ENCODE measurements at places on chromosomes 11 and 22.

DNA sequence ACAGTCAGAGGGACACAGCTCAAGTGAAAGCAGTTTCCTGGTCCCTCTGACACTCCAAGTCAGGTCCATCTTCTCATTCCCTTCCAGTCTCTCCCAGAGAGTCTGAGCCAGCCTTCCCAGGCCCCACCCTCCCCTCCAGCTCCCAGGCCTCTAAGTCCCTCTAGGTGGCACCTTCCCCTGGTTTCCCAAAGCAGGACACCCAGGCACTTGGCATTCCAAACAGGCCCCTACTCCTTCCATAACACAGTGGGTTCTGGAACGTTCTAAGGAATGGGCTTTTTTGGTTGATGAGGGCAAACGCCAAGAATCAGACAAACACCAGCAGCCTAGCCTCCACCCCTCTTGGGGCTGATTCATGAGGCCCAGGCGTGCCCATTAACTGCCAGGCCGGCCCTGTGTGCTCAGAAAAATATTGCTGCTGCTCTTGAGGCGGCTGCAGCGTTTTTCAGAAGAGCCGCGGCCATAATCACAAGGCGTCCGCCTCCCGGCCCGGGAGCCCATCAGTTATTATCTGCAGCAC, 418.7 kb downstream of the SOX6 start:
- no peak for DNase-seq

- DNase-seq = no peak
Measured at GRCh38 chr11:5620651-5621521, 3.9 kb upstream of the TRIM34 start.

DNA sequence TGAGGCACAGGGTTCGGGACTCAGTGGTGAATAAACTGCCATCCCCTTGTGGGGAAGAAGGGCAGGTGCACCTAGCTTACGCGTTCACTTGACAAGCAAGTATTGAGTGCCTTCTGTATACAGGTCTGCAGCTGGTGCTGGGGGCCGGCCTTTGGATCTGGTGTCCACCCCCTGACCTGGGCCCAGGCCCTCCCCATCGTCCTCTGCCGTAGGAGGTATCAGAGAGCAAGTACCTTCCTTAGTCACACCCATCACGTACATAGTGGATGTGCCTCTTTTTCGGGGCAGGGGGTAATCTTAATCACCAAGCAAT, 53.3 kb downstream of the SMIM38 start:
- no peak for DNase-seq

DNA sequence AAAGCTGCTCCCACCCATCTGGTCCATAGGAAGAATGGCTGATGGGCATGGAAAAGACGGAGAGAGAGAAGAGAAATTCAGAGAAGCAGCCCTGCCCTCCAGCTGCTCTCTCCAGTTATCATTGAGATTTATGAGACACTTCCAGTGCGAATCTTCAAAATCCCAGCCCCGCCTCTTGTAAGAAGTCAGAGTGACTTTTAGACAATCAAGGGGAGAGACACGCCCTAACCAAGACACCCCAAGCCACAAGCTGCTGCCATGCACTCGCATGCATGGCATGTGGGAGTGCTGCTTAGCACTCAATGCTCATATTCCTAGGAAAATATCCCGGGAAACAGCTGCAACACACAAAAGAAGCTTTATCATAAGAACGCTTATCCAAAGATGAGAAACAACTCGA, 110.6 kb upstream of the BID start:
- no peak for DNase-seq

Data from COR-L47 (cell line).